Panc1 (cell line): ENCODE measurements at places on chromosomes 7 and 10. TPM values are rescaled to one million over a fixed set of nuclear protein-coding genes. Genes with fewer than 3 reads are reported as not detected.

DNA sequence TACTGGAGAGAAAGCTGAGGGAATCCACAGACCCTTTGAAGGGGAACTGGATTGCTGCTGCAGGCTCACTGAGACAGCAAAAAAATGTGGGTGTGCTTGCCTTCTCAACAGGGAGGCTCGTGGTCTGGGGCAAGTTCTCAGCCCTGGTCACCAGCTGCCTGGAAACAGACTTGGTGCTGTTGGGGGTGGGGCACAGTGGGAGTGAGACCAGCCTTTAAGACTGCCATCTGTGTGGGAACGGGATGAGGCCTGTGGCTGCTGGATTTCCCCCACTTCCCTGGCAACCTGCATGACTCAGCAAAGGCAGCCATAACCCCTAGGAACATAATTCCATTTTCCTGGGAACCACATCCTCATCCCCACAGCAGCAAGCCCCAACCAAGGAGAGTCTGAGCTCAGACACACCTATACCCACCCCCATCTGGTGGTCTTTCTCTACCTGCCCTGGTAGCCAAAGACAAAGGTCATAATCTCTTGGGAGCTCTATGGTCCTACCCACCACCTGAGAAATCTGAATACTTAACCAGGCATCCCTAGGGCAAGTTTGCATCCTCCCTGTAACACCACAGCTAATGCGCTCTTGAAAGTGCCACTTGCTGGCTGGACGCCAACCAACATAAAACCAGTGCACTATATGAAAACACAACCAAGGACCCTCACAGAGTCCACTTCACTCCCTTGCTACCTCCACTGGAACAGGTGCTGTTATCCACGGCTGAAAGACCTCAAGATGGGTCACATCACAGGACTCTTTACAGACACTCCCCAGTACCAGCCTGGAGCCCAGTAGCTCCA, 45.0 kb upstream of the TFEC start:
- no peak overlapping the region for H3K27ac ChIP-seq
- DNase-seq: no peak
- no peak overlapping the region for H3K4me3 ChIP-seq

DNA sequence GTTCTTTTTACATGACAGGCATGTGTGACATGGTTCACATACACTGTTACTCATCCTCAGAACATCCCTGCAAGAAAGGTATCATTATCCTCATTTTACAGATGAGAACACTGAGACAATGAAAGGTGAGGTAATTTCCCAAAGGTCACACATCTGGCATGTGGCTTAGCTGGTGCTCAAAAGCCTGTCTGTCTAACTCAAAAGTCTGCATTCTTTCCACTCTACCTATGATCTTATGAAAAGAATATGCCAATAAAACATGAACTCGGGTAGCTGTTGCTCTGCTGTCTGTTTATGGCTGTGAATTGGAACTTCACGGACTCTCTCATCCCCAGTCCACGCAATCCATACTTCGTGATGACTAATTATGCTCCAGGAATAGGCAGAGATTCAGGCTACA, 79.0 kb upstream of the ODAD2 start:
- H3K36me3 ChIP-seq: no peaks in the 10 kb centered on the region
- H3K27ac ChIP-seq: no peak overlapping the region
- H3K4me1 ChIP-seq: no peaks in the 10 kb centered on the region
- H3K4me3 ChIP-seq: no peak overlapping the region
- H3K27me3 ChIP-seq: no peaks in the 10 kb centered on the region
- DNase-seq: no peak

The ABCC2 gene
- 6.5 TPM for total RNA-seq

GRCh38 chr10:118669020-118669791, 73.8 kb upstream of the PRLHR start:
- no peak for DNase-seq
- H3K4me1 ChIP-seq: no peaks in the 10 kb centered on the region
- no peaks in the 10 kb centered on the region for H3K27me3 ChIP-seq

DNA sequence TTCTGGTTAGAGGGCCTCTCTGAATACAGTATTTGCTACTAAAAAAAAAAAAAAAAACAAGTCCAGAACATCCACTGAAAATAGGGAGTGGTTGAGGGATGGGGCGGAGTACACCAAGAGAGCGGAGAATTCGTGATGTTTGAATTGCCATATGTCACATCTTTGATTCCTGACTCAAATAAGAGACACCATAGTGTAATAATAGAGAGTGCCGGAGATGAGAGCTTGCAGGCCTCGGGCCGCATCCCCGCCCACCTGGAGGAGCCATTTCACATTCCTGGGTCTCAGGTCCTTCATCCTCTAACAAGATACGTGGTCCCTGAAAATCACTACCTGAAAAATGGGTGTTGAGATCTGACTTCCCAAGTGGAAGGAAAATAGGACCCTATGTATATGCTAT, 46.8 kb downstream of the KIAA1549 start:
- no peak overlapping the region for H3K27ac ChIP-seq
- no peak for DNase-seq
- no peaks in the 10 kb centered on the region for H3K36me3 ChIP-seq
- no peak overlapping the region for H3K4me3 ChIP-seq

The TEX47 gene
- total RNA-seq: not detected

DNA sequence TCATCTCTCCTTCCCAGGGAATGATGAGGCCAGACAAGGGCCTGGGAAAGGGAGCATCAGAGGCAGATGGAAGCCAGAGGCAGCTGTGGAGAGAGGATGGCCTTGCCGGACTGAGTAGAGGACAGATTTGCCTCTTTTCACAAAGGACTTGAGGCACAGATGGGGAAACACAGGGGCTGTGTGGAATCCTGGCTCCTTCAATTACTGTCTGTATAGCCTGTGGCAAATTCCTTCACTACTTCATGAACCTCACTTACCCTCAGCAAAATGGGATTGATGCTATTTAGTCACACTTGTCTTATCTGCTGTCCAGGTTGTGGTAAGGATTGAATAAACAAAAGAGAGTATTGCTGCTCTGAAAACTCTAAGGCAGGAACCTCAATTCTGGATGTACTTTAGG, 40.3 kb downstream of the SLC25A28 start:
- H3K4me3 ChIP-seq: no peak overlapping the region
- DNase-seq: no peak
- no peak overlapping the region for H3K27ac ChIP-seq
- H3K36me3 ChIP-seq: no peaks in the 10 kb centered on the region

The ADRA2A gene
- 0.05 TPM for total RNA-seq

The FLNC gene
- total RNA-seq: 10.2 TPM
